Hippocampal formation (tissue), 2 donors: ENCODE measurements at places on chromosomes 16 and 17.
A peak's percentile ranks its signal among the peaks of the same experiment; 100 is the strongest.

GRCh38 chr16:46889942-46890300 lies 5.8 kb downstream of the GPT2 start:
- DNase-seq: no peak

DNA sequence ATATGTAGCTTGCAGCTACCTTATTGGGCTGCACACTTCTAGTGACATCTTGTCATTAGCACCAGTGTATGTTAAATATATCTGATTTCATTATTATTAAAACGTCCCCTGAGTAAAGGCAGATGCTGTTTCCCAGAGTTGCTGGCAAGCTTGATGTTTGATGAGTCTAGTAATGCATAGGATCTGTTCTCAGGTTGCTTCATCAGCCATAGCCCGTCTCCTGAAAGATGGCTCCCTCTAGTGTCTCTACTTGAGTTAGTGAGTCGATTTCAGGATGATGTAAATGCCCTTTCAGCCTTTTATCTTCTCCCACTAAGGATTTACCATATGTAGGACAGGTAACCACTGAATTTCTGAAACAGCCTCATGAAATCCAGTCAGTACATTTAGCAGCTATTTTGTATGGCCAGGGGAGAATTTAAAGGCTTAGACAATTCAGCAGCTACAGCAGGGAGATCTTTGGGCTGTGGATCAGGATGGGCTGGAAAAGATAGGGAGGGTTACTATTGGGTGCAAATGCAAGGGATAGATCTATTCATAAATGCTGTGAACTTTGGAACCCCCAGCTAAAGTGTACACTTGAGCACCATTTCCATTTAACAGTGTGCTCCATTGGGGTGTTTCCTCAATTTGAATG lies 376.3 kb downstream of the CNTNAP4 start:
- peak; percentile 81 for DNase-seq

DNA sequence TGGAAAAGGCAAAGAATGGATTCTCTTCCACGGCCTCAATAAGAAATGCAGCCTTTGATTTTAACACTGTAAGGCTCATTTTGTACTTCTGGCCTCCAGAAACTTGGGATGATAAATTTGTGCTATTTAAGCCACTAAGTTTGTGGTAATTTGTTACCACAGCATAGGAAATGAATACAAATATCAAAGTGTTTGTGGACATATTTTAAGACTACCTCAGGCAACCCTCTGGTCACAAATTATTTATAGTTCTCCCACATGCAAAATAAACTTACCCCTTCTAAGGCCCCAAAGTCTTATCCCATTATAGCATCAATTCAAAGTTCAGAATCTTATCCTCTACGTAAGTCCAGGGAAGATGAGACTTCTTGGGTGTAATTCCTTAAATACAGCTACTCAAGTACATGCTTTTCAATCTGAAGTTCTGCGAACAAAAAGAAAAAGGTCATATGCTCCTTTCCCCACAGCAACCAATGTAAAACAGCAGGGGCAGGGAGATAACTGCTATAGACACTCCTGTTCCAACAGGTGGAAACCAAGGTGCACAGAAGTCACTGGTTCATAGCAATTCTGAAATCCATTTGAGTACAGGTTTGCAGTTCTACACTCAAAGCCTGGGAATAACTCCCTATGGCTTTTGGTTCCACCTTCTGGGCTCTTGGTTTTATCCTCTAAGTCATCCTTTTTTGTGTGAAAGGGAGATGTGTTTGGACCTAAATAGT lies 5.4 kb upstream of the EFCAB13 start:
- DNase-seq: no peak

DNA sequence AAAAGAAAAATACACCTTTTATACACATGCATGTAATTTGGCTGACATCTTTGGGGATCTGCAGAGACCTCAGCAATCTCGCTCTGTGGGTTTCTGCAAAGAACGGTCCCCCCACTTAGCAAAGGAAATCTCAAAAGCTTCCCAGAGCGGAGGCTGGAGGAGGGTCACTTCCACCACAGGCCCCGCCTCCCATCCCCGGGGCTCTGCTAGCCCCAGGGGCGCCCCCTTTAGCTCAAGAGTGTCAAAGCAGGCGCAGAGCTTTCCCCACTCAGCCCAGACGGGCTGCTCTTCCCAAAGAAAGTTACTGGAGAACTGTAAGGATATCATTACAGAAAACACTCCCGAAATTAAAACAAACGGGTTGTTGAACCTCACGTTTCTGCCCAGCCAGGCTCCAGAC lies 11.4 kb downstream of the SLC13A5 start:
- no peak for DNase-seq

DNA sequence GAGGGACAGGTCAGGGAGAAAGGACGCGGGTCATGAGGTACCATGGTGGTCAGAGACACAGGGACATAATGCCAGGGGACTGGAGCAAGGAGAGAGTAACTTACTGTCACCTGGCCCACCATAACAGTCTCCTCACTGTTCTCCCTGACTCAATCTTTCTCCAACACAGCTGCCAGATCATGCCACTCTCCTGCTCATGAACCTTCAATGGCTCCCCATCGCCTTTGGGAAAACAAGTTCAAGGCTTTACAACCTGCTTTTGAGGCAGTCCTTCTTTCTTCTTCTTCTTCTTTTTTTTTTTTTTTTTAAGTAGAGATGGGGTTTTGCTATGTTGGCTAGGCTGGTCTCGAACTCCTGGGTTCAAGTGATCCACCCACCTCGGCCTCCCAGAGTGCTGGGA lies 22.9 kb downstream of the CNGB1 start:
- no peak for DNase-seq

DNA sequence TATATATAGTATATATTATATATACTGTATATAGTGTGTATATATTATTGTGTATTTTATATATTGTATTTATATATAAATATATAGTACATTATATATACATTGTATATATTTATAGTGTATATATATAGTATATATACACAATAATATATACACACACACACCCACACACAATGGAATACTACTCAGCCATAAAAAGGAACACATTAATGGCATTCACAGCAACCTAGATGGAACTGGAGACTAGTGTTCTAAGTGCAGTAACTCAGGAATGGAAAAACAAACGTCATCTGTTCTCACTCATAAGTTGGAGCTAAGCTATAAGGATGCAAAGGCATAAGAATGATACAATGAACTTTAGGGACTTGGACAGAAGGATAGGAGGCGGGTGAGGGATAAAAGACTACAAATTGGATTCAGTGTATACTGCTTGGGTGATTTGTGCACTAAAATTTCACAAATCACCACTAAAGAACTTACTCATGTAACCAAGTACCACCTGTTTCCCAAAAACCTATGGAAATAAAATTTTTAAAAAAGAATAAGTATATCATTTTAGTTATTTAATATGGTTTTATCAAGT lies 201.9 kb upstream of the CDH11 start:
- DNase-seq: no peak

GRCh38 chr17:46796524-46796923 lies 22.0 kb downstream of the WNT3 start:
- DNase-seq: no peak

DNA sequence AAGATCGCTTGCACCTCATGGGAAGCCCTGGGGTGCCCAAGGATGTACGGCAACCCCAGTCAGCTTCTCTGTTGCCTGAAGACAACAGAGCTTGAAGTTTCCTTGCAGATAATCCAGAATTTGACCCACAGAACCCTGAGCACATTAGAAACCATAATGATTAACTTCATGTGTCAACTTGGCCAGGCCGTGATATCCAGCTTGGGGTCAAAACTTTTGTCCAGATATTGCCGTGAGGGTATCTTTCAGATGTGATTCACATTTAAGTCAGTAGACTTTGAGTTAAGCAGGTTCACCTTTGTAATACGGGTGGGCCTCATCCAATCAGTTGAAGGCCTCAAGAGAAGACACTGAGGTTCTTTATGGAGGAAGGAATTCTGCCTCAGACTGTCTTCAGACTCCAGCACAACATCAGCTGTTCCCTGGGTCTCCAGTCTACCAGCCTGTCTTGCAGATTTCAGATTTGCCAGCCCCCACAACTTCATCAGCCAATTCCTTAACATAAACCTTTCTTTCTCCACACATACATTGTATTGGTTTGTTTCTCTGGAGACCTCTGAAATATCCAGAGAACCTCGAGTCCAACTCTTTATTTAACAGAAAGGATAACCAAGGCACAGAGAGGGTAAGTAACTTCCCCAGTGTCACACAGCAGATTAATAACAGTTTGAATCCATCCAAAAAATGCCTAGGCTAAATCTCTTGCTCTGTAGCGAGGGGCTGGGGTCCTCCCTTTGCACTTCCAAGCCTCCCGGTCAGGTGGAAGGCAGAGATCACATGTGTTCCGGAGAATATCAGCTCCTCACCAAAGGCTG lies 171.1 kb downstream of the SALL1 start:
- no peak for DNase-seq

DNA sequence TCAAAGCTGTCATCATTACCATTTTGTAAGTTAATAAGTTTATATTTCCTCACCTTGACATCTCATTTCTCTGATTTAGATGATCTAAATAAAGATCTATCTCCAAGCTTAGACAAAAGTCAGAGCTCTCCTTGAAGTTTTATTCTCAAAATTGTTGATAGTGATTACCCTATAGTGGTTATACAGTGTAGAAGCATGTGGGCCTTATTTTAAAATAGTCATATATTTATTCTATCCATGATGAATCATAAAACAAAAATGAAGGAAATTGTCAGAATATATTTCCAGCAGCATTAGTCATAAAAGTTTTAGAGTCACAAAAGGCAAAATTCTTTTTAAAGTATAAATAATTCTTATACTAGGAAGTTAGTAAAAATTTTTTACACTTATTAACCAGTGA lies 49.0 kb downstream of the RHOT1 start:
- no peak for DNase-seq

- DNase-seq: no peak
Observed at GRCh38 chr17:58330538-58330996, 2.0 kb upstream of the TSPOAP1 start.

DNA sequence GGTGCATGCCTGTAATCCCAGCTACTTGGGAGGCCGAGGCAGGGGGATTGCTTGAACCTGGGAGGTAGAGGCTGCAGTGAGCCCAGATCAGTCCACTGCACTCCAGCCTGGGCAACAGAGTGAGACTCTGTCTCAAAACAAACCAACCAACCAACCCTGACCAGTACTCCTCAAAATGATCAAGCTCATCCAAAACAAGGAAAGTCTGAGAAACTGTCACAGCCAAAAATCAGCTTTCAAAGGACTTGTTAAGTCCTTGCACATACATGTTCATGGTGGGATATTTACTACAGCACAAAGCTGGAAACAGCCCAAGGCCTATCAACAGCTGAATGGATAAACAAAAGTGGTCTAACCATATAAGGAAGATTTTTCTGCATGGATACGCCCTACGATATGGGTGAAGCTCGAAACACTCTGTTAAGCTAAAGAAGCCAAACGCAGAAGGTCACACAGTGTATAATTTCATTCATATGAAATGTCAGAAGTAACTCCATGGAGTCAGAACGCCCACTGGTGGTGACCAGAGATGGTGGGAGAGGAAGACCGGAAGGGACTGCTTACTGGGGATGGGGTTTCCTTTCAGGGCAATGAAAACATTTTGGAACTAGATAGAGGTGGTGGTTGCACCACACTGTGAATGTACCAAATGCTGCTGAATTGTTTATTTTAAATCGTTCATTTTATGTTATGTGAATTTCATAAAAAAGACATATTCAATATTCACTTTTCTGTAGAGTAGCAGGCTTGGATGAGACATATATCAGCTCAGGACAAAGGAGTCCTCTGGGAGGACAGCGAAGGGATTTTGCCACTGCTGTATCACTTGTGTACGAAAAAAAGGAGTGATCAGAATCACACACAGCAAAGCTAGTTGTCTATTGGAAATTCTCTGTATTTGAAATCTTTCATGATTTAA lies 17.7 kb downstream of the CCL17 start:
- DNase-seq: no peak
